ENCODE measurements at places on chromosomes 4 and X.

DNA sequence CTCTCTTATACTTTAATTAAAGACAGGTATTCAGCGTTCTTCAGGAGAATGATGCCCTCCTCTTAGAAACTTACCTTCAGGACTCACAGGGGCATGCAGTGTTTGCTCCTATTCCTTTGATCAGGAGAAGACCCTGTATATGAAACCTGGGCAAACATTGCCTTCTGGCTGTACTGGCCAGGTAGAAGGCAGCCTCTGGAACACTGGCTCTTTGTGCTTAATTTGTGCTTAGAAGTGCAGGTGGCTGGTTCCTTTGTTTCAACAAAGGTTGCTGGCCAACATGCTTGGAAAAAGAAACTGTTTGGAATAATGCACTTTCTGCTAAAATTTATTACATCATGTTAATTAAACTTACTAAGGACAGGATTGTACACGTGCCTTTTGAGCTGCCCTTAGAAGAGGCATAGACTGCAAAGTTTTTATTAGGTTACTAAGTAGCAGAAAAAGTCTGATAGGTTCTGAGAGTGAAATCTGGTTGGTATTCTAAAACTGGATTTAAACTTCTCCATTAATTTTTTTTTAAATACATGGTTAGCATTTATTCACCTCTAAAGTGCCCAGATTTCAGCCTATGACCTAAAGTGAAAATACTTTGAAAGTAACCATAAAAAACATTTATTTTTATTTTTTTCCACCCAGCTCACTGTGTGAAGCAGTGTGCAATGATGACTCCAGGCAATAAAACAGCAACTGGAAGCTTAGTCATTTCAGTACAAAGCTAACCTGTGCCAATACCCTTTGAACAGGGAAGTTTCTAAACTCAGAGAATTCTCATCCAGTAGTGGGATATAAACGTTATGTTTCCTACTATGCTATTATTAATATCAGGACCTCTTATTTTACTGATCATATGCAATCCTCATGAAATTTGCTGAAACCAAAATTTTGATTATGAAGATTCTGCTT is 11.3 kb downstream of the RASSF6 start:
- no peak for DNase-seq

- no peak for DNase-seq
Measured at GRCh38 chr4:186039697-186040096, 29.3 kb upstream of the TLR3 start.

DNA sequence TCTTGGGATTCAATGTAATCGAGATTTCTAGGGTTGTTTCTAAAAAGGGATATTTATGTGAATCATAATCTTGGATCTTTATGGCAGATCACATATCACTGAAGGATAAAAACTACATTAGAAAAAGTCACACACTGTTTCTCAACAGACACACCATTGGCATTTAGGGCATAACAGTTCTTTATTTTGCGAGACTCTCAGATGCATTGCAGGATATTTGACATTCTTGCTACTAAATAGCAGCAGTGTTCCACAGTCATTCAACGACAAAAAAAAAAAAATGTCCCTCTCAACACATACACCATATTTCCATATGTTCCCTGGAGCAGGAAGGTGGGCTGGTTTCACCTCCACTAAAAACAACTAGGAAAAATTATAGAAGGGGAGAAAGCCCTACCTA is 243.4 kb upstream of the PCDH18 start:
- DNase-seq, result no peak

GRCh38 chrX:10288373-10288975 is 131.7 kb downstream of the CLCN4 start:
- no peak for DNase-seq
